ENCODE measurements at places on chromosomes 5 and 9. TPM values are rescaled to one million over a fixed set of nuclear protein-coding genes. Genes with fewer than 3 reads are reported as not detected.
A peak's percentile ranks its signal among the peaks of the same experiment; 100 is the strongest.

FAM151B gene
- 1.7 TPM for total RNA-seq

- no peak for DNase-seq
Observed at GRCh38 chr9:75788006-75788634, 102.4 kb upstream of the PCSK5 start.

- DNase-seq, result no peak
Observed at GRCh38 chr5:150325426-150325825, 22.7 kb upstream of the ARSI start.

IL5 gene
- not detected for total RNA-seq

DNA sequence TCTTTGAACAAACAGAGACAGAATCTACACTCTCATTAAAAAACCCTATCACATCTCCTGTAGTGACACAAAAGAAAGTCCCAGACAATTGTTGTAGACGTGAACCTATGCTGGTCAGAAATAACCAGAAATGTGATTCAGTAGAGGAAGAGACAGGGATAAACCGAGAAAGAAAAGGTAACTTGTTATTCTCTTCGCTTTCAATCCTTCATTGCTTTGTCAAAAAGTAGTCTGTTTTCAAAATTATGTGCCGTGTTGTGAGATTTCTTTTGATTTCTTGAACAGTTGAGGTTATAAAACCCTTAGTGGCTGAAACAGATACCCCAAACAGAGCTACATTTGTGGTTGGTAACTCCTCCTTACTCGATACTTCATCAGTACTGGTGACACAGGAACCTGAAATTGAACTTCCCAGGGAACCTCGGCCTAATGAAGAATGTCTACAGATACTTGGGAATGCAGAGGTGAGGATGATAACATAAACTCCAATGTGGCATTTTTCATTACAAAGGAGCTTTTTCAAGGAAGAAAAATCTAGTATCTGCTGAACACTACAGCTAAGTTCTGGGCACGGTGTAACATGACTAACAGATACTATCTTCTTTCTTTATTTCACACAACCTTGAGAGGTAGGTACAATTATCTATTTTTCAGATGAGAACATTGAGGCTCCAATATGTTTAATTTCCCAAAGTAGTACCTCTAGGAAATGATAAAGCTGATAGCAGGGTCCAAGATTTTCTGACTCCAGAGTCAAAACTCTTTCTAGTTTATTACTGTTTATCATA lies 14.3 kb downstream of the HMGCR start:
- DNase-seq, result no peak

DNA sequence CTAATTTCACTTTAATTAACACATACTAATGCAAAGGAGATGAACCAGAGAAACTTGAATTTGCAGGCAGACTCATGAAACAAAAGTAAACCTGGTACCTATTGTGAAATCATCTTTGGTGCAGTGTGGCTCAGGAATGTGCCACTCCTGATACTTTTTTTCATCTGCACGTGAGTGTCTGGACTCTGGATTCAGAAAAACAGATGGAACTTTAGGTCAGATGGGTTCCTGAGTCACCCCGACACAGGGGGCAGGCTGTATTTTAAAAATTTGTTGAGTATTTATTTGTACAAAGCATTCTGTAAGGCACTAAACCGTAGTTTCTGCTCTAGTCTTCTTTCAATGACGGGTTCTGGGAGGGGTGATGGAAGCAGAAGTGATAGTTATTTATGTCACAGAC lies 52.2 kb upstream of the TUT7 start:
- peak; percentile 73 for DNase-seq

GRCh38 chr5:18805376-18805775 lies 1171.1 kb downstream of the TAF11L14 start:
- DNase-seq, result no peak

DNA sequence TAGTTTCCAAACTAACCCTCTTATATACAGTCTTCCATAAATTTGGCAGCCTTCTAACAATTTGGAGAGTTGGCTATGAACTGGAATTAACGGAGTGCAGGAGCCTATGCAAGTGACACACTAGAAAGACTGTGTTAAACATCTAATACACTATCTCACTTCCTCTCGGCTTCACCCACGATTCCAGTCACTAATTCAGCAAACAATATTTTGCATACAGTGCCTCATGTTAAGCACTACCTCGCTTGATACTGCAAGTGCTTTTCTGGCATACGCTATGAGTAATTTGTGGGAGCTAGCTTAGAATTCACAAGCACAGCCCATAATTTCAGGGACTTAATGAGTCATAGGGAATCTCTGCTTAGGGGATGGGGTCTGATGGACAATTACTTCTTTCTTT lies 102.5 kb downstream of the ST8SIA4 start:
- DNase-seq, result no peak

GRCh38 chr5:136210259-136210658 lies 17.3 kb upstream of the SMIM32 start:
- no peak for DNase-seq

GRCh38 chr5:126814721-126815404 lies 37.9 kb downstream of the LMNB1 start:
- DNase-seq, result no peak

GRCh38 chr5:170143710-170144109 lies 38.0 kb downstream of the FOXI1 start:
- DNase-seq, result no peak

STC2 gene
- 42.2 TPM for total RNA-seq

DNA sequence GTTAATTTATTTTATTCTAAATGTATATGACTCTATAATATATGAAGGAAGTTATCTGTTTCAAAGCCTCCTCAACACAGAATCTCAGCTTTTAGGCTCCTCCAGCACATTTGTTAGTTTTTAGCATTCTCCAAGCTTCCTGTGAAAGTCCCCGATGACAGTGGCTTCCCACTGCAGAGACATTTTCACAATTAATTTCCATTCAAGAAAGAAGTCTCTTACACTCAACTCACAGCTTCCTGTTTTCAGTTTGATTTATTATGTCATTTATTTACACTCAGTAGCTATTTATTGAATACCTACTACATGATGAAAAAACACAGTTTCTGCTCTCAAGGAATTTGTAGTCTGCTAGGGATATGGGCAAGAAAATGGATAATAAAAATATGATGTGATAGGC lies 2228.2 kb upstream of the WWC1 start:
- no peak for DNase-seq

DMRT3 gene
- total RNA-seq, result not detected

DNA sequence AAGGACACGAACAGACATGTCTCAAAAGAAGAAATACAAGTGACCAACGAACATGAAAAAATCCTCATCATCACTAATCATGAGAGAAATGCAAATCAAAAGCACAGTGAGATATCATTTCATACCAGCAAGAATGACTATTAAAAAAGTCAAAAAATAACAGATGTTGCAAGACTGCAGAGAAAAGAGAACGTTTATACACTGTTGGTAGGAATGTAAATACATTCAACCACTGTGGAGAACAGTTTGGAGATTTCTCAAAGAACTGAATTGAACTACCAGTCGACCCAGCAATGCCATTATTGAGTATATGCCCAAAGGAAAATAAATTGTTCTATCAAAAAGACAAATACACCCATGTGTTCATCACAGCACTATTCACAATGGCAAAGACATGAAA lies 45.7 kb downstream of the FXN start:
- DNase-seq, result no peak

GRCh38 chr5:60598424-60598823 lies 101.5 kb downstream of the DEPDC1B start:
- no peak for DNase-seq

DNA sequence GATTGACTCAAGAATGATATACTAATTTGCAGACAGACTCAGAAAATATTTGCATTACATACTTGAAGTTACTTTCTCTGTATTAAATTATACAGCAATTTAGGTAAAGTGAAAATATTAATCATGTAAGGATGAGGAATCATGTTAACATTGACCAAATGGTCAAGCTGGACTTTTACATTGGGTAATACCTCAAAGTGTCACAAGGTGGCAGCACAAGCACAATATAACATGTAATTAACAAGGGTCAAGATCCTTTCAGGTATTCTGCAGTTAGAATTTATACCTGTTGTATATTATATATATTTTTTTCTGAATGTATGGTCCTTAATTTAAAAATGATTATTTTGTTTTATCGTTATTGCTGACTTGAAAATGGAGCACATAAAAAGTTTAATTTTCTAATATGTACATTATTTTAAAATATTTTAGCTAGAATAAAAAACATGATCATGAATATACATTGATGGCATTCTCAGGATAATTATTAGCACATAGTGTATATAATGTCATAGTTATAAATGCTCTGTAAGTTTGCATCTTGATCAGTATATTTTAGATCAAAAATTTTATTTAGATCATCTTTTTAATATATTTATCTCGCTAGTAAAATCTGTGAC lies 8.6 kb downstream of the HAPLN1 start:
- DNase-seq, result peak; percentile 37

DNA sequence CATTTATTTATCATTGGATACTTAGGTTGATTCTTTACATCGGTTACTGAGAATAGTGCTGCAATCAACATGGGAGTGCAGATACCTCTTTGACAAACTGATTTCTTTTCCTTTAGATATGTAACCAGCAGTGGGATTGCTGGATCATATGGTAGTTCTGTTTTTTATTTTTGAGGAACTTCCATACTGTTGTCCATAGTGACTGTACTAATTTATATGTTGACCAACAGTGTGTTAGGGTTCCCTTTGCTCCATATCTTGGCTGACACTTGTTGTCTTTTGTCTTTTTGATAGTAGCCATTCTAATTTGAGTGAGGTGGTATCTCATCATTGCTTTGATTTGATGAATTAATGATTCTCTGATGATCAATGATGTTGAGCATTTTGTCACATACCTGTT lies 137.3 kb upstream of the PITX1 start:
- DNase-seq, result no peak

GRCh38 chr5:103896593-103896992 lies 334.0 kb upstream of the NUDT12 start:
- no peak for DNase-seq

DNA sequence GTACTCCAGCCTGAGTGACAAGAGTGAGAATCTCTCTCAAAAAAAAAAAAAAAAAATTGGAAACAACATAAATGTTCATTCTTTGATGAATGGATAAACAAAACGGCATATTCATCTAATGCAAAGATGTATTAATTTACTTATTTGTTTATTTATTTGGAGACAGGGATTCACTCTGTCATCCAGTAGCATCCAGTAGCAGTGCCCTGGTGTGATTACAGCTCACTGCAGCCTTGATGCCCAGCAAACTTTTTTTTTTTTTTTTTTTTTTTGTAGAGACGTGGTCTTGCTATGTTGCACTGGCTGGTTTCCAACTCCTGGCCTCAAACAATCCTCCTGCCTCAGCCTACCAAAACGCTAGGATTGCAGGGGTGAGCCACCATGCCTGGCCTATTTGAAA lies 24.4 kb downstream of the OR2V2 start:
- no peak for DNase-seq

NDUFA8 gene
- 73.4 TPM for total RNA-seq

PCDHGC4 gene
- total RNA-seq, result not detected

DNA sequence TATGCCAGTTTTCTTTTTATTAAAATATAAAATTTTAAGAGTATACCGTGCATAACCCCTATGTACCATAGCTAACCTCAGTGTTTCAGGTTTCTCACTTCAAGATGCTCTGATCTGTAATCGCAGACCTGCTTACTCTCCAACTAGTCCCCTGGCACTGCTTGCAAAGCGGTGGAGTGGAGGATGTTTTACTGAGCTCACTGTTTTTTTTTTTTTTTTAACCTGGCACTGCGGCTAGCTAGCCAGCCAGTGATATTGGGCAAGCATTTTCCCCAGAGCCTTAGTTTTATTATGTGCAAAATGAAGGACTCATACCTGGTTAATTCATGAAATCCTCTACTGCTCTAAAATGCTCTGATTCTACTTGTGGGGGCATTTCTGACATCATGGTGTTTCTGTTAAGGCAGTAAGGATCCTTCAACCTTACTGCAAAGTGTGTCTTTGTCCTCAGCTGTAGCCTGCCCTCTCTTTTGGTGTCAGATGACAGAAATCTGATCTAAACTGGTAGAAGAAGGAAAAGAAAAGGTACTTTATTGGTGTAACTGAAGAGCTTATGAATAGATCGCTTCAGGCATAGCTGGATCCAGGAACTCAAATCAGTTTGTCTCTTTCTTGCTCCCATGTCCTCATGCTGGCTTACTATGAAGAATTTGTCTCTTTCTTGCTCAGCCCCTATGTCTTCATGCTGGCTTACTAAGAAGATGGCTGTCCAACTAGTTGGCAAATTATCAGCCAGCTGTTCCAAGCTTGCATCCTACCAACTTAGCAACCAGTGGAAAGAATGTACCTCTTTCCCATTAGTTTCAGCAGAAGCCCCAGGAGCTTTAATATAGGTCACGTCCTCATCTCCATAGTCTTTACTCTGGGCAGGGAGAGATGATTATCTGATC lies 59.8 kb downstream of the DOCK2 start:
- DNase-seq, result no peak

- DNase-seq, result no peak
Observed at GRCh38 chr5:157924931-157925729, 66.2 kb upstream of the CLINT1 start.

DNA sequence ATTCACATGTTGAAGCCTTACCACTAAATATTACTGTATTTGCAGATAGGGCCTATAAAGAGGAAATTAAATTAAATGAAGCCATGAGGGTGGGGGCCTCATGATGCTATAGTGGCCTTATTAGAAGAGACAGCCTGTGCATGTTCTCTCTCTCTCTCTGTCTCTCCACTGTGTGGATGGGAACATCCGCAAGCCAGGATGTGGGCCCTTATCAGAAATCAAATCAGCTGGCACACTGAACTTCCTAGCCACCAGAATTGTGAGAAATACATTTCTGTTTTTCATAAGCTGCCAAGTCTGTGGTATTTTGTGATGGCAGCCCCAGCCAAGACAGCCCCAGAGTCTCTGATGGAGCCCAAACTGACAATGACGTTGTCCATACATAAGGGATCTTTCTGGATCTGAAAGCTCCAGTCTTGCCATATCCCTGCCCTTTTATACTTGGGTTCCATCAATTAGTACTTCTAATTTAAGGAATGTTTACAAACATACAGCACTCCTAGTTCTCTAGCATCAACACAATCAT lies 300.5 kb upstream of the ATP10B start:
- DNase-seq, result no peak

DNA sequence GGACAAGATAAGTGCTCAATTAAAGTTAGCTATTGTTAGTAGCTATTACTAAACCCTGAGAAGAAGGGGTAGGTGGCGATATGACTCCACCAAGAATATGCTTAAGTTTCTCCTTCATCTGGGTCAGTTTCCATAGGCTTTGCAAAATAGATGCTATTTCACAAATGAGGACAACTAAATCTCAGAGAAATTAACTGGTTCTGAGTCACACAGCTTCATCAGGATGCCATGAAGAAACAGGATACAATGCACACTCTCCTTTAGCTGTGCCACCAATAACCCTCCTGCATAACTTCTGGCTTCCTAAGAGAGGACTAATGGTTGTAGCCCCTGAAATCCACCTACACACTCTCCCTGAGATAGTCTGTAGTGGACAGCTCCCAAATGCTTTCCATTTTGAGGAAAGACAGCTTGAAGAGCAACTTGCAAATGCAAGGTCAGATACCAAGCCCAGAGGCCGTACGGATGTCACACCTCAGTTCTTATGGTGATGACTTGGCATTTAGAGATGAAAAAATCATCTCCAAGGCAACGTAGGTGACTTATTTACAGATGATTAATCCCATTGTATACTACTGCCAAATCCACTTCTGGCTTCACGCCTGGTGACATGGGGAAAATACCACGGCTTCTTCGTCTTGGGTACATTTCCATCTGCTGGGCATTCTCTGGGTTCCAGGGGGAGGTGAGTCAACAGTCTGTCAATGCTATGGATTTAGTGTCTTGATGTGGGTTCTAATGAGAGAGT lies 251.4 kb upstream of the IL12B start:
- peak; percentile 99 for DNase-seq

PCDHB2 gene
- total RNA-seq, result 4.0 TPM

- no peak for DNase-seq
Observed at GRCh38 chr5:163163858-163164257, 273.5 kb upstream of the CCNG1 start.

TBC1D13 gene
- 41.9 TPM for total RNA-seq

Measured in PC-9 (cell line).